ENCODE measurements at places on chromosomes 12 and 14.

DNA sequence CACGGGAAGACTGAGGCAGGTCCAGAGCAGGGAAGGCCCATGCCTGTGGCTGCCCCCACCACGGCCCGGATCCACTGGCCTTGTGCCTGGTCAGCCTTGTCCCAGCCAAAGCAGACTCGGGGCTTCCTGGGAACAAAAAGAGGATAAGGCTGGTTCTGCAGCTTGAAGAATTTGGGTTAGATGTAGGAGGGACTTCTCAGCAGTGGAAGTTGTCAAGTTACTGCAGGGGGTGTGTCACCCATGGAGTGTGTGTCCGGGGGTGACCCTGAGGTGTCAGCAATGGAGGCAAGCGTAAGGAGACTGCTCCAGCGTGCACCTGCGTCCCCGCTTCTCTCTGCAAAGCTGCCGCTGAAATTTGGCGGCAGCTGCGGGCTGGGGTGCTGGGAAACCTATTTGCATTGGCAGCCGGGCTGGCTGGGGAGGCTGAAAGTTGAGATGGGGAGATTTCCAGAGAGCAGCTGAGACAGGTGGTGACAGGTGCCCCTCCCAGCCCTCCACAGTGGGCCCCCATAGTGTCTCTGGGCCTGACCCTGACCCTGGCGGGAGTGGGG, 12.5 kb upstream of the TNFAIP2 start:
- no peak for DNase-seq

DNA sequence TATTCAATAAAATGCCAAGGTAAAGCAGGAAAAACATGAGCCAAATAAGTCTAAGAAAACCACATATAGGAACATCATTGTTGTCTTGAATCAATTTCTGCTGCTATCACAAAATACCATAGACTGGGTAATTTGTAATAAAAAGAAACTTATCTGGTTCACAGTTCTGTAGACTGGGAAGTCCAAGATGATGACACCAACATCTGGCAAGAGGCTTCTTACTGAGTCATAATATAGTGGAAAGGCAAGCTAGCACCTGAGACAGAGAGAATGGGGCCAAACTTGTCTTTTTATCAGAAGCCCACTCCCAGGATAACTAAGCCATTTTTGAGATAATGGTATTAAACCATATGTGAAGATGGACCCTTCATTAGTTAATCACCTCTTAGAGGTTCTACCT, 975.9 kb downstream of the FLRT2 start:
- DNase-seq, result no peak

- no peak for DNase-seq
These were observed 223.0 kb downstream of the ITPR2 start for GRCh38 chr12:26609986-26610385.

GRCh38 chr12:107760207-107760808, 629 bp downstream of the PRDM4 start:
- peak; percentile 56 for DNase-seq

DNA sequence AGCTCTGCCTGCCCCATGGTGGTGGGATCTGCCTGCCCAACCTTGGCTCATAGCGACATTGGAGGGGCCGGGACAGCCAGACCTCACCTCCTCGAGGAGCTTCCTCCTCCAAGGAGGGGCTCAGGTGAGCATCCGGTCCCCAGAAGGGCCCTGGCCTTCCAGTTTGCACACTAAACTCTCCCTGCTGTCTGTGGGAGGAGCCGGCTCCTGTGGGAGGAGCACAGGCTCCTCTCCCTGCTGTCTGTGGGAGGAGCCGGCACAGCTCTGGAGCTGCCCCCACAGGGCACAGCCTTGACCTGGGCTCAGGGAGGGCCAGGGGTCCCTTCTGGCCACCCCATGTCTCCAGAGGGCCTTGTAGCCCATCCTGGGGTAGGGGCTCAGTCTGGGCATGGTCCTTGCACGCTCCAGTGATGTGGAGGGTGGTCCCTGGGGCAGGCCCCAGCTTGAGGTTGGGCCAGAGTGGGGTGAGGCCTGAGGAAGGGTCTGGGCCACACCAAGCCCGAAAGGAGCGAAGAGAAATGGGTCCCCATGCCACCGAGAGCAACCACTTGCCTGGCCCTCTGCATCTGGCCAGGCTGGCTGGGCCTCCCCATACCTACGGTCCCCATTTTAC, 147.5 kb upstream of the C14orf180 start:
- DNase-seq, result no peak

DNA sequence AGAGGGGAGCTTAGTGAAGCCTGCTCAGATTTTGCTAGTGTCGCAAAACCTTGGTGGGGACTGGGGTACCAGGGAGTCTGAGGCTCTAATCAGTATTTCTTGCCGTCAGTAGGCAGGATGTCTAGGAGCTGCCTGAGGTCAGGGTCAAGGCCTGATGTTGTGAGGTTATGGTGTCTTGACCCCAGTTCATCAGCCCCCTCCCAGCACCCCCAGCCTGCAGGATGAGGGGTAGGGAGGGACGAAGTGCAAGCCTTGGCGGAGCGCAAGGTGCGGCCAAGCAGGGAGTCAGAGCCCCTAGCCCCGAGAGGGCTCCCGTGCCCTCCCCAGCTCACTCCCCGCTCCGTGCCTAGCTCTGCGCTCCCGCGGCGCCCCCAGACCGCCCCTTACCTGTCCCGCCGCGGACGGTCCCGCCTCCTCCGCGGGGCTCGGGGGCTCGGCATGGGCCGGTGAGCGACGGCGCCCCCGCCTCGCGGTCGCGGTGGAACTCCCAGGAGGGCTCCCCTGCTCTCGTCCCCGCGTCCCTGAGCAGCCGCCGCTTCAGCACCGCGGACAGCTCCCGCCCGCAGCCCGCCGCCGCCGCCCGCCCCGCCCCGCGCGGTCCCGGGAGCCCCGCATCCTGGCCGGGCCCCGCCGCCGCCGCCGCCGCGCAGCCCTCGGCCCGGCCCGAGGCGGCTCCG, 347 bp downstream of the SYNDIG1L start:
- peak; percentile 52 for DNase-seq

- no peak for DNase-seq
These were observed 16.9 kb upstream of the PDE3A start for GRCh38 chr12:20351406-20351805.

- DNase-seq, result no peak
These were observed 1.8 kb downstream of the APPL2 start for GRCh38 chr12:105234197-105234596.

- DNase-seq, result no peak
These were observed 23.7 kb downstream of the SPRING1 start for GRCh38 chr12:116714175-116714574.

Measured in mesendoderm (in vitro differentiated cells).